NCI-H2029 treated with DMSO at 0.1 percent for 48 hours (cell line): ENCODE measurements at places on chromosomes 6 and 20.
A peak's percentile ranks its signal among the peaks of the same experiment; 100 is the strongest.

DNA sequence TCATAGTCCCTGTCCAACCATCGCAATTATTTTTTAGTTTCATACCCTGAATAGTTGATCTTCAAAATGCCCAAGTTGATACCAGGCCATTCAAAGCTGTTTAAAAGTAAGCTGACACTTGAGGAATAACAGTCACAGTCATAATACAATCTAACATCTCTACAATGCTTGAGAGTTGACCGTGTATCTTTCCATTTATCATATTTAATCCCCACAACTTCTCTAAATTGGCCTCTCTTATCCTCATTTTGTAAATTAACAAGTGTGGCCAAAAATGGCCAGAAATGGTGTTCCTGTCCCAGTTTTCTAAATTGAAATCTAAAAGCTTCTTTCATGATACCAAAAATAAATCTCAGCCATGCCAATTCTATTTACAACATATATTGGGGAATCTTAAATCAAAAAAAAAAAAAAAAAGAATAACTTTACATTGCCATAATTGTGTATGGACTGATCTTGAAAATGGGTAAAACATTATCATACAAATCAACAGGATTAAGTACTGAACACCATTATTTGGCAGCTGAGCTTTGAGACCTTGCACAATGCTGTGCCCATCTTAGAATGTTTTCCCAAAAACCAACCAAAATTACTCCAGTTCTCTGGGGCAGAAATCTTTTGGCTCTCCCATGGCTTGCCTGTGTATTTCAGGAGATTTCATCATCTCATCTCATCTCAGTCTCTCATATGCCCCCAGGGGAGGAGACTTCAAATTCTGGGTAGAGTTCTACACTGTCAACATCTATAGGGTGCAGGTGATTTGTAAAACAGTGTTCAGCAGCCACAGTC lies 448.7 kb upstream of the JARID2 start:
- DNase-seq = no peak

GRCh38 chr20:61748376-61748775 lies 317.3 kb downstream of the TAF4 start:
- no peak for DNase-seq

DNA sequence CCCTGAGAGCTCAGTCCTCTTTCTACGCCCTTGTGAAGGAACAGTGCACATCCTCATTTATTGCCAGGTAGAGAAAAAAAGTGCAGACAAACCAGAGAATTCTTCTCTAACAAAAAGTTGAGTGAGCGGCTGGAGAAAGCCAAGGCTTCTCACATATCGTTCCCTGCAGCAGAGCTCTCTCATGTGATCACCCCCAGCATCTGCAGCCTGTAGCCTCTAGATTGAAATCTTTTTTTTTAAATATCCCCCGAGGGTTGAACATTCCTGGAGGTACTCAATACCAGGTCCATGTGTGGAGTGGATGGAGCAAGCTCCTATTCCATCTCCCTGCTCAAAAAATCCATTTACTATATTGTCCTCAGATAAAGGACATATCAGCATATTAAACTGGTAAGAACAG lies 22.9 kb upstream of the ZNF133 start:
- DNase-seq = no peak

DNA sequence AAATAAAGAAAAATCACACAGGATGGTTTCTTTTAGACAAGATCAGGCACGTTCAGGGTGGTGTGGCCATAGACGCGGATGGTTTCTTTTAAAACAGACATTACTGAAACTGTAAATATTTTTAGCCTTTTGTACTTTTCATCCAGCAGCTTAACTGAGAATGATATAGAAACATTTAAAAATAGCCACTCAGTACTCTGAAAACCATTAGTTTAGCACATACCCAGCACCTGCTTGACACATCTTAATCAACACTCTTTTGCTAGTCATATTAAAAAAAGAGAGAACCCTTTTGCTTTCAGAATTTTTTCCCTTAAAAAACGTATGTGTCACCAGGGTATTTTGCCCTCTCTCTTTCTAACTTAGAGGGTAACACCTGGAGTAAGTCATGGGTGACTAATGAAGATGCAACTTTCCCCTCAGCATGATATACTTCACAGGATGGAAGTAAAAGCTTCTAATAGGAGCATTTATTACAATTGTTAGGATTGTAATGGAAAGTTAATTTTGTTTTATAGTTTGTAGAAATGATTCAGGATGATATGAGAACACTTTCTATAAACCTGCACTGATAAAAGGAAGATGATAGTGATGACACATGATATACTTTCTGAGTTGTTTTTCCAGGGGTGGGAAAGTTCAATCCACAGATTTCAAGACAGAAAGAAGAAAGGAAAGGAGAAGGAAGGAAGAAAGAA lies 45.2 kb downstream of the BACH2 start:
- no peak for DNase-seq

GRCh38 chr6:37239526-37239925 lies 18.0 kb upstream of the TBC1D22B start:
- DNase-seq = no peak

DNA sequence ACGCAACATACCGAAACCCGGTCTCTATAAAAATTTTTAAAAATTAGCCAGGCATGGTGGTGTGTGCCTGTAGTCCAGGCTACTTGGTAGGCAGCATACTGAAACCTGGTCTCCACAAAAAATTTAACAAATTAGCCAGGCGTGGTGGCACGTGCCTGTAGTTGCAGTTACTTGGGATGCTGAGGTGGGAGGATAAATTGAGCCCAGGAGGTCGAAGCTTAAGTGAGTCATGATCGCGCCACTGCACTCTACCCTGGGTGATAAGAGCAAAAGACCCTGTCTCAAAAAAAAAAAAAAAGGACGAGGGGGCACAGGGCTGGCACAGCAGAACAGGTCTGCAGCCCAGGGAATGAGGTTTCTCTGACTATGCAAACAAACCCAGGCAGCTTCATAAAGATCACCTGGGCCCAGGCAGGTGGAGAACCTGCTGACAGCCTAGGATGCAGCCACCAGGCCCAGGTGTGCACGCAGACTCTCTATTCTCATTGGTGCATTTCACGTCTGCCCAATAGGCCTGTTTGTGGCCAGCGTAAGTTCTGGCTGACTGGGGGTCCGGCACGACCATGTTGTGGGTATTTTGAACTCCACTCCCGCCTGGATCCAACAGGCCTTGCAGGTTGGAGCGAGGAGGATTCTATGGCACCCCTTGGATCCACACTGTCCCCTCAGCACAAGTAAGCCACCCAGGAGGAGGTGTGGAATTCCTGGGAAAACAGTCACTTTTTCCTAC lies 204.5 kb downstream of the PREX1 start:
- DNase-seq = no peak

GRCh38 chr6:5851261-5851757 lies 155.4 kb downstream of the NRN1 start:
- no peak for DNase-seq

GRCh38 chr20:38286586-38287531 lies 17.1 kb upstream of the BPI start:
- DNase-seq = no peak

DNA sequence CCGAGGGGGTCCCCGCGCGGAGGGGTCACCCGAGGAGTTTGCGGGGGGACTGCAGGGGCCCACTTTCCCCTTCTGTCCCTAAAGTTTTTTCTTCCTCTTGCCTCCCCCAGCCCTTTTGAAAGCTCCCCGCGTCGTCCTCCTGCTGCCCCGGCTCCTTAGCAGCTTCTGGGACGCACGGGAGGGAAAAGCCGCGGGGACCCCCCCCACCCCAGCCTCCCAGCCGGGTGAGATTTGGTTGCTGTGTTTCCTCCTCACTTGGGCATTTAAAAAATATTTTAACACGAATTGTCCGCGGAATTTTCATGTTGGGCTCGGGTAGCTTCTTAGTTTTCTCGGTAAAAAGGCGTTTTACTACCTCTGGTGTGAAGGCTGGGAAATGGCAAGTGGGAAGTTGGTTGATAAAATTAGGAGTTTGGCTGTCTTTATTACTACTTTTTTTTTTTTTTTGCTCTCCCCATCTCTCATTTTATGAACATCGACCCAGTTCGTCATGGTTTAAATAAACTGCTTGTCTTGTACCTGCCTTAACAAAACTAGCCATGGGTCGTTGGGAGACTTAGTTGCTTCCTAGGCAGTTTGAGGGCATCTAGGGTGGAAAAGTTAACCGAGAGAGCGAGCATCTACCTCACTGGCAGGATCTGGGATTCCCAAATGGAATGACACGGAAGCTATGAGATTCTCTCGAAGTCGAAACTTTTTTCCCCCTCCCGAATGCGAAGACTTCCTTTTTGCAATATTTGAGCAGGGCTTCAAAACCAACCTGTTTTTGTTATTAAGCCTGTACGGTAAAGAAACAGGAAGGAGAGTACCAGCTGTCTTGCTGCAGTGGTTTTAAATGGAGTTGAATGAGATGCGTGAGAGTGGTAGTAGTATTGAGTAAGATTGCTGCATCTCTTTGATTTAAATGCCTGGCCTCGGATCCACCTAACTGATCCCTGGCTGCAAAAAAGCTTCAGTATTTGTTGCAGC lies 868 bp downstream of the NCOA3 start:
- DNase-seq = peak; percentile 15

GRCh38 chr6:155543166-155543847 lies 87.7 kb upstream of the NOX3 start:
- no peak for DNase-seq

DNA sequence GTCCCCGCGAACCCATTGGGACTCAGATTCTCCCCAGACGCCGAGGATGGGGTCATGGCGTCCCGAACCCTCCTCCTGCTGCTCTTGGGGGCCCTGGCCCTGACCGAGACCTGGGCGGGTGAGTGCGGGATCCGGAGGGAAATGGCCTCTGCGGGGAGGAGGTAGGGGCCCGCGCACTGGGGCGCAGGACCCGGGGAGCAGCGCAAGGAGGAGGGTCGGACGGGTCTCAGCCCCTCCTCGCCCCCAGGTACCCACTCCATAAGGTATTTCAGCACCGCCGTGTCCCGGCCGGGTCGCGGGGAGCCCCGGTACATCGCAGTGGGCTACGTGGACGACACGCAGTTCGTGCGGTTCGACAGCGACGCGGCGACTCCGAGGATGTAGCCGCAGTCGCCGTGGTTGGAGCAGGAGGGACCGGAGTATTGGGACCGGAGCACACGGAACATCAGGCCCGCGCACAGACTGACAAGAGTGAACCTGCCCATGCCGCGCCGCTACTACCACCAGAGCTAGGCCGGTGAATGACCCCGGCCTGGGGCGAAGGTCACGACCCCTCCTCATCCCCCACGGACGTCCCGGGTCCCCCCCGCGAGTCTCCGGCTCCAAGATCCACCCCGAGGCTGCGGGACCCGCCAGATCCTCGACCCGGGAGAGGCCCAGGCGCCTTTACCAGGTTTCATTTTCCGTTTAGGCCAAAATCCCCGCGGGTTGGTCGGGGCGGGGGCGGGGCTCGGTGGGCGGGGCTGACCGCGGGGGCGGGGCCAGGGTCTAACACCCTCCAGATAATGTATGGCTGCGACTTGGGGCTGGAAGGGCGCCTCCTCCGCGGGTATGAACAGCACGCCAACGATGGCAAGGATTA lies 15.7 kb upstream of the HLA-A start:
- no peak for DNase-seq

DNA sequence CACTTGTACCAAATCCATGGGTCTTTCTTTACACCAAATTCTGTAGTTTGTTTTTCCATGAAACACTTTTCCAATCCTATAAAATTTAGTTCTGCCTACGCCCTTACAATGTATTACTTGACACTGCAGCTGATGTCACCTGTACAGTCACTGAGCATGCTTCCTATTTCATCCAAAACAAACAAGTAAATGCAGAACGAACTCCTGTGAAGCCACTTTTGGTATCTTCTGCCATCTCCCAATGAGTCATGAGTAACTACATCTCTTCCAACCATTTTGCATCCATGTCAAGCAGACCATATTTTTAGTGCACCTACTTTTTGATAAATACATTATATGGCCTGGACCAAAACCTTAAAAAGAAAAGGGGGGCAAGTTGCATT lies 42.4 kb downstream of the HDDC2 start:
- DNase-seq = no peak

GRCh38 chr20:58749098-58749769 lies 56.6 kb downstream of the NPEPL1 start:
- DNase-seq = no peak

- no peak for DNase-seq
Measured at GRCh38 chr6:123527406-123527805, 109.3 kb downstream of the TRDN start.
